ENCODE measurements at places on chromosomes 6 and 20.

DNA sequence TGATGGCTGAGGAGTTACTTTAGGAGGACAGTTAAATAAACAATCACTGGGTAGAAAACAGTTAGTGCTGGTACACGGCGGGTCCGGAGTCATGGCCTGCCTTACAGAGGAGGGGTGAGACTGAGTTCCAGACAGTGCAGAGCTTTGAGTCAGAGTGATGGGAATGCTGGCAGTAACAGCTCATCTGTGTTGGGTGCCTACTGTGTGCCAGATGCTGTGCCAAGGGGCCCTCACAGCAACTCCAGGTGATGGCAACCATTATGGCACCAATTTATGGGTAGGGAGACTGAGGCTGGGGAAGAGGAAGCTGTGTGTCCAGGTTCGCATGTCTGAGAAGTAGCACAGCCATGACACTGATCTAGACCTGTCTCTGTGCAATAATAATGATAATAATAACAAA, 132.6 kb downstream of the CEBPB start:
- DNase-seq, result no peak

DNA sequence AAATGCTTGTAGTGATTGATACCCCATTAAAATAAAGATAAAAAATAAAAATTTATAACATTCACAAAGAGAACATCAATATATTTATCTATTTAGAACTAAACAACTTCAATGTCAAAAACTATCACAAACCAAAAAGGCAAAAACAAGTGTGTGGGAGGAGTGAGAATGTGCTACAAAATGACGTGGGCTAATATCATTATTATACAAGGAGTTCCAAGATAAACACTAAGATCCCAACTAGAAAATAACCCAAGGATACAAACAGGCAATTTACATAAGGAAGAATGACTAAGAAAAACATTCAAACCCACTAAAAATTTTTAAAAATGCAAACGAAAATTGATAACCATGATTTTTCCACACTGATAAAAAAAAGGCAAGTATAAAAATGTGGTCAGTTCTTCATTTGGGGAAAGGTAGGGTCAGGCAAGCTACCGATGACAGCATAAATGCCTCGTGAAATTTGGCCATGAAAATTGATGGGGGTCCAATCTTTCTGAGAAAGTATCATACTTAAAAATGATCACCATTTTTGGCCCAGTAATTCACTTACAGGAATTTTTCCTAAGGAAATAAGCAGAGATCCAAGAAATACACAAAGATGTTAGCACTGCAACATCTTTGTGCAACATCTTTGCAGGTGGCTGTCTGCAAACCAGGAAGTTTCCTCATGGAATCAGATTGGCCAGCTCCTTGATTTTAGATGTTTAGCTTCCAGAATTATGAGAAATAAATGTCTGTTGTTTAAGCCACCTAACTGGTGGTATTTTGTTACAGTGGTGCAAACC, 140.2 kb downstream of the TMEM200A start:
- no peak for DNase-seq

DNA sequence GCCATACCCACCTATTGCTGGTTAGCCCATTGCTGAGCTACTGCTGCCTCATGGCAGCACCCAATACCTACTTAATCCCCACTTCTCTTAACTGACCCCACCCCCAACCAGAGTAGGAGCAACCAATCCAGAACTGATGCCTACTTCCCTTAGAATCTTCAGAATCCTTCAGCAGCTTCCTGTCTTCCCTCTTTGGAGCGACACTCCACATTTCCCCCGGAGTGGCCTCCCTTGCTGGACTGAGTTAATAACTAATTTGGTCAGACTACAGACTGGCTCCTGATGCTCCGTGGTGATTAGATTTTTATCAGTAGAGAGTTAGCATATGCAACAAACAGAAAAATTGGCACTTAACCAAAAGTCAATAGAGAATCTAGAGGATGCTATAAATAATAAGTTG, 51.2 kb upstream of the UBR2 start:
- DNase-seq, result no peak

GRCh38 chr6:132466952-132467351, 46.0 kb downstream of the STX7 start:
- DNase-seq, result no peak

DNA sequence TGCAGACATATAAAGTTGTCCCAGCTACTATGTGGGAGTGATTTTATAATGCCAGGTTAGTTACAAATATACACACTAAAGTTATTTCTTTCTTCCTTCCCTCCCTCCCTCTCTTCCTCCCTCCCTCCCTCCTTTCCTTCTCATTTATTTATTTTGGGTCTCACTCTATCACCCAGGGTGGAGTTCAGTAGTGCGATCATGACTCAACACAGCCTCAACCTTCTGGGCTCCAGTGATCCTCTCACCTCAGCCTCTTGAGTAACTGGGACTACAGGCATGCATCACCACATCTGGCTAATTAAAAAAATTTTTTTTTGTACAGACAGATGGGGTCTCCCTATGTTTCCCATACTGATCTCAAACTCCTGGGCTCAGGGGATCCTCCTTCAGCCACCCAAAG, 59.2 kb downstream of the PHF20 start:
- no peak for DNase-seq

DNA sequence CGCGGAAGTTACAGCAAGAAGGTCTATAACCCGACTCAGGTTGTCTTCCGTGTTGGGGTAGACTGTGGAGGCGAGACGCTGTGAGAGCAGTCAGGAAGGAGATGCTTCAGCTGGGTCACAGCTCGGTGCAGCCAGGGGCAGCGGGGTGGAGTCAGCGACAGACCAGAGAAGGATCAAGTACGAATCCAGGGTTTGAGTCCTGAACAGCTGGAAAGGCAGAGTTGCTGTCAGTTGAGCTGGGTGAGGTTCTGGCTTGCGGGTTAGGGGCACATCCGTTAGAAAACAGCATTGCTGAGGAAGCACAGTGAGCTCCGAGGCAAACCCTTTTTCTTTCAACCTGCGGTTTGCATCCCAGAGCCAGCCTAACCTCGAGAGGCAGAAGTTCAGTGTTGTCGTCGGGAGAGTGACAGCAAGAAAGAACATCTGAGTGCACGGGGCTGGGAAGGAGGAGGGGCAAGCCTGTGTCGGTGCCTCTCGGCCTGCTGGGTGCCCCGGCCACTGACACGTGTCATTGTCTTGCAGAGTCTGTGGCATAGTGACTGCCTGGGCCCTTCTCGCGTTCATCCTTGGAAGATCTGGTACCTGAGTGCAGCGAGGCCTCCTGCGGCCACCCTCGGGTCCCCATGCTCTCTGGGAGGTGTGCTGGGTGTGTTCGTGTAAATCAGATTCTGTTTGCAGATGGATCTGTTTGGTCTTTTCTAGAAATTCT, 20.0 kb downstream of the PNLDC1 start:
- no peak for DNase-seq

GRCh38 chr20:63553933-63554290, at the start of gene FNDC11:
FNDC11 (plus strand) TSS chr20:63554159; CDS start chr20:63555664, 1,505 bp downstream.
- DNase-seq, result no peak

GRCh38 chr6:9116026-9116425, 680.7 kb upstream of the SLC35B3 start:
- DNase-seq, result no peak

DNA sequence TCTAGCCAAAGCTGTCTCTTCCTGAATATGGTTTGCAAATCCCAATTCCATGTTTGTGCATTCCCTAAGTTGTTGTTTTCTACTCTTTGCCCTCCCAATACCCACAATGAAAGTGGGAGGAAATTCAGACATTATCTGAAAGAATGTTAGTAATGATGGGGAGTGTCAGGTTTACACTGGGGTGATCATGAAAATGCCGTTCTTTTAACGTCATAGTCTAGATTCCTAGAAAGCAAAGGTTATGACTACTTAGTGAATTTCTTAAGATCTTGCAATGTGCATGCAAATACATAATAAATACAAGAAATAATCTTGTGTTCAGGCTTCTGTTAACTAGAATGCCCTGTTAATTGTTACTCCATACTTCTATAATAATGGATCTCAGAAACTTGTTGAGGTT, 101.0 kb downstream of the LCA5 start:
- no peak for DNase-seq

DNA sequence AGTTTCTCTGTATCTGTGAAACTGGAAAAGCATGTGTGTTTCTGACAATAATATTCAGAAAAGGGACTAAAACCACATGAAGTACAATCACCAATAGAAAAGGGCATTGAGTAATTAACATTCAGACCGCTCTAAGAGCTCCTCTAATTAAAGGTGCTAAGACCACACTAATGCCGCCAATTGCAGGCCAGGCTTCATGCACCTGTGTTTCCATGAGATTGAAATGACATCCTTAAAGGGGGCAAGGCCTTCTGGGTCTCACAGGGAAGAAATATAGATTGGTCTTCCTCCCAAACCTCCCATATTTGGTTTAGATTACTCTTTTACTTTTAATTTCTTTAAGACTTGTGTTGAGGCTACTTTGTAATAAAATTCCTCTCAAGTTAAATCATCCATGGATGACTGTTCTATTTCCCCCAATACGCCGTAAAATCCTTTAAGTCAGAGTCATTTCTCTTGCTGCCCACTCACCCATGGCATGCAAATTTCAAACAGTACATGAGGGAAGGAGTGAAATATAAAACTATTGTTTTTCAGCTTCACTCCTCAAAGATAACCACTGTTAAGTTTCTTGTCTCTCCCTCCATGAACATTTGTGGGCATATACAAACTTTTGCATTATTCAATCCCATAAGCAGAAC, 110.6 kb downstream of the UBE3D start:
- no peak for DNase-seq

DNA sequence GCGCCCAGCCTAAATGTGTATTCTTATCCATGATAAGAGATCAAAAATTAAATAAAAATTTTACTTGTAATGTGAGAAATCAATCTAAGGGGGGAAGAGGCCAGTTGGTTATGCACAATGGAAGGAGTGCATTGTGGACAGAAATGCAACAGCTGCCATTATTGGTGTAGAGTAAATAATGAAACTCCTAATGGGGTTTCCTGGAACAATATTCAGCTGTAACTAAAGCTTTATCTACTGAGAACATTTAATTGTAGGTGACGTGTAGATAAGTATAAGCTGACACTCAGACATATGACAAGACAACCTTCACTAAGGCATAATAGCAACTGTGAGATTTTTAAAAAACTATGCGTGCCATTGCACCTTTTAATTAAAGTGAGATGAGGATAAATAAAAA, 71.4 kb downstream of the CEP57L1 start:
- DNase-seq, result no peak

DNA sequence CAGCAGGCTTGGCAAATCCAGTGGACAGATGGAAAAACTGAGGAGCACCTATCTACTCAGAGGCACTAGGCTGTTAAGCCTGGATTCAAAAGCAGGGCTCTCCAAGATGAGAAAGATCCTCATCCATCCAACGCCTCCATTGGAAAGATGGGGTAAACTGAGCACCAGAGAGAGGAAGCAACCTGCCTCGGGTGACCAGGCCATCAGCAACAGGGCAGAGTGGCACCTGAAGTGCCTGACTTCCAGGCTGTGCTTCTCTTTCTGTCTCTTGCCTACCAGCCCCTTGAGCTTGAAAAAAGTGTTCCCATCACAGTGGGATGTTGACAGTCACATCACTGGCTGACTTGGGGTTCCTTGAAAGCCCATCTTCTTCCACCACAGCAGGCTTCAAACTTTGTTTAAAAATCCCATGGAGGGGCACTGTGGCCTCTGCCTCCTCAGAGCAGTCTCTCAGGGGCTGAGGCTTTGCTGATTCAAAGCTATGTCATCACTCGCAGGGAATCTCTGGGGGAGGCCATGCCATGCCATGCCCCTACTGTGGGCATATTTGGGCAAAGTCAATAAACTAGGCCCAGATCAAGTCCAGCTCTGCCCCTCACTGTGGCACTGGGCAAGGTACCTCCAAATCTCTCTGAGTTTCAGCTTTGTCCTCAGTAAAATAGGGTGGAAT, 44.8 kb upstream of the TGM2 start:
- DNase-seq, result no peak

DNA sequence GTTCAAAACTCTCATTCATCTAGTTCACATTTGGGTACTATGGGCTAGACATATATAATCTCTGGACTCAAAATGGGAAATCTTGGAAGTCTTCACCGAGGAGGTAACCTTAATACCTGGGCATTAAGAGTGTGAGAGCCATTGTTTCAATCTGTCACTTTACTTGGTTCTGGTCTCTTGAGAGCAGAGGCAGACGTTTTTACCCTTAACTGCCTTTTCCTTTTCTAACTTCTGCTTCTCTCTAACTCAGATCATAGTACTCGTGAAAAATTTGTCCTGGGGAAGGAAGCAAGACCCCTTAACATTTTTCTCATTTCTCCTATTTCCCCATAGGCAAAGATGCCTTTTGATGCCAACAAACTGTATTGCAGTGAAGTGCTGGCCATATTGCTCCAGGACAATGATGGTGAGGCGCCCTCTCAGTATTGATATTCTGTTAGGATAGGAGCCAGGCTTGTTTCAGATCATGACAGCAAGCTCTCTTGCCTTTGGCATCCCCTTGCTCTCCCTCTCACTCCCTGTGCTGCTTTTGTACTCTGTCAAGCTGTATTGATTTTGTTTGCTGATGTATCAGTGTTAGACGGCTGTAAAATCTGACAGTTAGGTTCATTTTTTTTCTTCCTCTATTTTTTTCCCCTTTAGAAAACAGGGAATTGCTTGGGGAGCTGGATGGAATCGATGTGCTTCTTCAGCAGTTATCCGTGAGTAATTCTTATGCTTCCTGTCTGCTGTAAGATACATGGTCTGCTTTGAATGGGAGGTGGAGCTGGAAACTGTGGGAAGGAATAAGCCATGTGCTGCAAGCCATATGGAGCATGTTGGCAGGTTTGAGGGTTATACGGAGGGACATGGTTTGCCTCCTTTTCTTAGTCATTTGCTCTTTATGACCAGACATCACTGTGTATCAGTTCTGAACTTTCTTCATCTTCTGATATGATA, 83.5 kb downstream of the CTNNBL1 start:
- DNase-seq, result no peak

DNA sequence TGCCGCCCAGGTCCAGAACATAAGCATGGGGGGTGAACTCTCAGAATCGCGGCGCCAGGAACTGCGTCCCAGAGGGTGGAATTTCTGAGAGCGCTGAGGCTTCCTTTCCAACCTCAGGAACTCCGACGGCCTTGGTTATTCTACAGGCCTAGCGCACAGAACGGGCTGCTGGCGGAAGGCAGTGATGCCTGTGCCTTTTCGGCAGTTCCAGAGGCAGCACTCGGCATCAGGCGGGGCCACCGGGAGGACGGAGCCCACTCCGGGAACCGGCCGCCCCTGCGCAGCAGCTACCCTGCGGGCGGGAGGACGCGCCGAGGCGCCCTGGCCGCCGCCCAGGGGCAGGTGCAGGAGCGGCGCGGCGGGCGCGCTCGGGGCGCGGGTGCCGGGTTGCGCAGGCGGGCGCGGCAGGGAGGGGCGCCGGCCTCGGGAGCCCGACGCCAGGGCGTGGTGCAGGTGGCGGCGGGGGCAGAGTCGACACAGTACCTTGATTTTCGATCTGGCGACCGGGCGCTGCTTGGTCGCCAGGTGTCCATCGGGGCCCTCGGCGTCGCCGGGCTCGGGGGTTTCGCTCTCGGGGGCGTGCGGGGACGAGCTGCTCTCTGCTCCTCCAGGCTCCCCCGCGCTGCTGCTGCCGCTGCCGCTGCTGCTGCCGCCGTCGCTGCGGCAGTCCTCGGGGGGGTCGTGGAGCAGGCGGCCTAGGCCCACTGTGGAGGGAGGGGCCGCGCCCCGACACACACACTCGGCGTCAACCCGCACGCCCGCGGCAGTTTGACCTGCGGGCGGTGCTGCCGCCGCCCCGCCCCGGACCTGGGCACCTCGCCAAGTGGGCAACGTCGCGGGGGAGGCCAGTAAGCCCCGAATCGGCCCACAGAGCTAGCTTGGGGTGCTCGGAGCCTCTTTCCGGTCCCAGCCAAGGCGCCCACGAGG, 1.3 kb downstream of the OVOL2 start:
- no peak for DNase-seq

- no peak for DNase-seq
These were observed 331.6 kb downstream of the TAF4 start for GRCh38 chr20:61733891-61734732.

- DNase-seq, result no peak
These were observed 138.5 kb upstream of the PMEPA1 start for GRCh38 chr20:57848282-57848681.

Measured in stimulated activated CD8-positive, alpha-beta memory T cell treated with anti-CD3 and anti-CD28 coated beads, Interleukin-4, amount 100 ng/mL, for 4 hours (primary cell).